T follicular helper cell (primary cell): ENCODE measurements at places on chromosomes 5 and 9.

GRCh38 chr9:88741335-88741734, 206.4 kb downstream of the NXNL2 start:
- DNase-seq, result no peak

GRCh38 chr5:113760486-113760885, 247.0 kb downstream of the YTHDC2 start:
- DNase-seq, result no peak

DNA sequence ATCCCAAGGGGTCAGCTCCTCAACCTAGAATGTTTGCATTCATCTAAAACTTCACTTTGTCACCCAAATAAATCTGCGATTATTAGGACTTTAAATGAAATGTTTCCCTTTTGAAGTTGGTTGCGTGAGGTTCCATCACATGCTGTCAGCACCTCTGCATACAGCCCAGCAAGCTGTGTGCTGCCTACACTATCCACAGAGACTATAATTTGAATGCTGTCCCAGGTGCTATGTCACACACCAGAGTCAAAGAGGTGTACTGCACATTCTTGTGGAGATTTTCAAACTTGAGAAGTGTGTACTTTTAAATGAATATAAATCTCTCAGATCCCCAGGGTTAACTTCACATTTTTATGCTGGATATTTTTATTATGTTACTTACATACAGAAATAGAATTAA, 19.3 kb upstream of the CKS2 start:
- no peak for DNase-seq

DNA sequence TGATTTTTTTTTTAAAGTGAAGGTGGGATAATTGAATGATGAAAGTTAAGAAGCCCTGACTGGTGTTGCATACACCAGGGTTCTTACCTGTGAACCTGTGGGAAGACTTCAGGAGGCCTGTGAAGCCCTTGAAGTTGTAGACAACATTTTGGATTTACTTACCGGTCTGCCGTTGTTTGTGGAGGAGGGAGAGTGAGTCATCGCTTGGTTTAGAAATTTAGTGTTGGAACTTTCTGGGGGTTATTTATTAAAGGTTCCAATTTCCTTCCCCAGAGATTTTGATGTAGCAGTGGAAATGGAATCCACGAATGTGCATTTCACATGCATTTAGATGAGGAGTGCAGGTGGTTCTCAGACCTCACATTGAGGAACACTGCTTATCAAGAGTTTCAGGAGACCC, 49.6 kb downstream of the ARHGAP26 start:
- no peak for DNase-seq

DNA sequence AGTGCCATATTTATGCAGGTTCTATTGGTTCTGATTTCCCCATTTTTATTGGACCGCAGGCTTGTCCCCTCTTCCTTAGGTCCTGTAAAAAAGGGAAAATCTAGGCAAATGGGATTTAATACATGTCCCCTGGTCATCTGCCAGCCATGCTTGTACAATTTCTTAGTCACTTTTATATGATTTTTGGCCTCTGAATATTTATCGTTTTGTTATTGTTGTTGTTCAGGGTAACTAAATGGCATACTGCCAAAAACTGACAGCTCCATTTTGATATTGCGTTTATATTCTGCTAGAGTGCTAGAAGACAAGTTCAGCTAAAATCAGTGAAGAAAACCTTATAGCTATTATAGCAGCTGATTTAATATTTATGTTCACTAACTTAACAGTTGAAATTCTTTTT, 770.2 kb upstream of the FAM174A start:
- DNase-seq, result no peak
